Effector memory CD8-positive, alpha-beta T cell (primary cell): ENCODE measurements at places on chromosomes 3 and 15.

DNA sequence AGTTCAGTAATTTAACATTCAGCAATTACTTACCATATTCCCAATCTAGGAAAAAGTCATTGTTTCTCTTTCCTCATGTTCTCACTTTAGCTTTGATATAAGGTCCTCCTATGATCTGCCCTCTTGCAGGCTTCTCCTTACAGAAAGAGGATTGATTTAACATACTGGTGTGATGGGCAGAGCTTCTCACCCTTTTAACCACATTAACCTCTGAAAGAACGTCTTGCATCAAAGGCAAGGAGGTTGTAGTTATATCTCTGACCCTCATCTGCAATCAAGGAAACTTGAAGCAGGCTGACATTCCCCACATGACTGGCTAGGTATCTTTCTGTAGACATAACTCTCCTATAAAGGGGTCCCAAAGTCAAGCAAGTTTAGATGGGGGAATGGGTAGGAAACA lies 39.5 kb downstream of the BTLA start:
- no peak for DNase-seq

- DNase-seq, result no peak
Measured at GRCh38 chr3:14539384-14539741, 779 bp downstream of the GRIP2 start.

GRCh38 chr15:67280217-67280616 lies 25.6 kb downstream of the IQCH start:
- DNase-seq, result no peak

- DNase-seq, result no peak
Measured at GRCh38 chr3:89300981-89301380, 193.6 kb downstream of the EPHA3 start.

DNA sequence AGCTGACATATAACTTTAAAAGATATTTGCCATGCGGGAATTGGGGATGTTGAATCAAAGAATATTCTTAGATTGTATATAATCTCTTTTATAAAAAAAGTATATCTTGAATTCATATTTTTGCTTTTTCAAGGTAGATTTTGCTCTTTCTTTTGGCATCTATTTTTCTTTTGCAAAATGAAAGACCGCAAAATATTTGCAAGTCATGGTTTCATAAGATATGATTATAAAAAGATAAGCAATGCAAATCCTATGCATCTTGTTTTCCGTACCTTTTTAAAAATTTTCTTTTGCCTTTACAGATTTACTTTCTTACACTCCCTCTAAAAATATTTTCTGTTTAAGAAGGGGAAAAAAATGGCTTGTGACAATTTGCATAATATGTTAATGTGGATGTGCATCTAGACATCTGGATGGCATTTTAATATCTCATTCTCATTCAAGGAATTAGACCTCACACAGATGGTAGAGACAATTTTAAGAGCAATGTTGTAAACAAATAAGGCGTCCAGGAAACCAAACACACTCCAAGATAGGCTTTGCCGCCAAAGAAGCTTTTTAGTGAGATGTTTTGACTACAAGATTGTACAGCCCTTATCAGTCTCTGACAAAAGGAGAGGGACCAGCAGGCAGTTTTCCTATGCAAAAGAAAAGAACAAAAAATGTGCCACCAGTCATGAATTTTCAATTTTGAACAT lies 371.1 kb downstream of the CHL1 start:
- DNase-seq, result no peak

DNA sequence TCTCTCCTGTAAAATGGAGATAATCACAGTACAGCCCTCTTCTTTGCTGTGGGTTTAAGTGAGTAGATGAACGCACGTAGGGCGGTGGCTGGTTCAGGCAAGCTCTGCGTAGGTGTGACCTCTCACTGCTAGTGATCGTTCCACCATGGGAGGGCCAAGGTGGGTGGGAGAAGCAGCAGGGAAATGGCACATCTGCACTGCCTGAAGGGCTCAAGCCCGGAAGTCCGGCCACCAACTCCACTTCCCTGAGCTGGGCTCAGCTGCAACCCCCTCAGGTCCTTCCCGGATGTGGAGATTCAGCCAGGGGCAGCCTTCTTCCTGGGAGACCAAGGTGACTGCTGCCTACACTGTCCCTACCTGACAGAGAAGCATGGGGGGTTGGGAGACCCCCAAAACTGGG lies 102.9 kb downstream of the ADCY5 start:
- DNase-seq, result no peak

DNA sequence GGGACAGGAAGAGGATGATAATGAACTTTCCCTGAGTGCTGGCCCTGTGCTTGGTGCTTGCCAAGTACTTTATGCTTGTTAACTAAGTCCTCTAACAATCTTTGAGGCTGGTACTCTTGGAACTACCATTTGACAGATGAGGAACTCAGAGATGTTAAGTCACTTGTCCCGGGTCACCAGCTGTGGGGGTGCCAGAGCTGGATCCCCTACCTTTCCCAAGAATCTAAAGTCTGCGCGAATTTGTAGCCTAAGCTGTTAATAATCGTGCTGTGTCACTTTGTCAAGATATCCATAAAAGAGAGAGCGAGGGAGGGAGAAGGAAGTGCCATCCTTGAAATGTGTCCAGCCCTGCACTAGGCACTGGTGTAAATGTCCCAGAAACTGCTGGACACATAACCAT lies 19.0 kb upstream of the ACOX2 start:
- no peak for DNase-seq

DNA sequence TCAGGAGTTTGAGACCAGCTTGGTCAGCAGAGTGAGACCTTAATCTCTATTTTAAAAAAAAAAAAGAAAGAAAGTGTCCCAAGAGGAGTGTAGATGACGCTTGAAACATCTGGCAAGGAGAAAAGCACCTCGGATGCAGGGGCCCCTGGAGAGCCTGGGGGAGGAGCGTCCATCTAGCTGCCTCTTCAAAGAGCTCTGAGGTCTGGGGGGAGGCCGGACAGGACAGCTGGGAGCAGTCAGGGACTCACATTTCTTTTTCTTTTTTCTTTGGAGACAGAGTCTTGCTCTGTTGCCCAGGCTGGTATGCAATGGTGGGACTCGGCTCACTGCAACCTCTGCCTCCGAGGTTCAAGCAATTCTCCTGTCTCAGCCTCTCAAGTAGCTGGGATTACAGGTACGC lies 3.3 kb upstream of the IDH2 start:
- DNase-seq, result no peak

- DNase-seq, result no peak
Measured at GRCh38 chr3:57587905-57588304, 9.2 kb downstream of the ARF4 start.

- DNase-seq, result no peak
Measured at GRCh38 chr3:2274526-2274925, 175.9 kb downstream of the CNTN4 start.

- DNase-seq, result peak; percentile 27
Measured at GRCh38 chr3:179072100-179072438, 460 bp upstream of the ZMAT3 start.

GRCh38 chr3:156469456-156469855 lies 85.5 kb downstream of the SSR3 start:
- no peak for DNase-seq
